ENCODE measurements at places on chromosomes 6 and 20.

DNA sequence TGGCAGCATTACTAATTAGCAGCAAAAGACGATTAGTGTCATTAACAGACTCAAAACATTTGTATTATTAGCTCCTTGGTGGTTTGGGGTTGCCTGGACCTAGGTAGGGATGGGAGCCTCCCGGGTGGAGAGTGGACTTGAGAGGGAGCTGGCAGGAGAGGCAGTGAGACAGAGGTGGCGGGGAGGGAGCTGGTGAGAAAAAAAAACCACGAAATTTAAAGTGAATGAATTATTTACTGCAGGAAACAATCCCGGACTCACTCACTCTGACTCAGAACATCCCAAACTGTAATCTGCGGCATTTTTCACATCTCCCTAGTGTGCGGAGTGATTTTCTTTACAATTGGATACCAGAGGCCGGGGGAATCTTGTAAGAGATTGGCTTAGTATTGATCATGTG, 14.3 kb upstream of the CDH22 start:
- DNase-seq = no peak

- DNase-seq = no peak
These were observed 129.7 kb downstream of the SNX5 start for GRCh38 chr20:17838921-17839320.

GRCh38 chr6:157789861-157790260, 33.2 kb upstream of the SNX9 start:
- DNase-seq = no peak

GRCh38 chr6:120451508-120451907, 882.8 kb downstream of the TBC1D32 start:
- no peak for DNase-seq

- DNase-seq = no peak
These were observed 8.9 kb downstream of the TIAM2 start for GRCh38 chr6:155004017-155004416.

- DNase-seq = no peak
These were observed 23.9 kb downstream of the SUMO4 start for GRCh38 chr6:149423964-149424440.

Data from activated CD4-positive, CD25-positive, alpha-beta regulatory T cell treated with anti-CD3 and anti-CD28 coated beads, Interleukin-2, amount 50 U/mL, for 16 hours (primary cell).